ENCODE measurements at places on chromosomes 6 and 20.

GRCh38 chr20:43919686-43920403 is 5.2 kb downstream of the TOX2 start:
- DNase-seq: no peak

- DNase-seq: peak; percentile 87
Observed at GRCh38 chr6:107585815-107586435, 96.0 kb downstream of the SOBP start.

- DNase-seq: no peak
Observed at GRCh38 chr6:116057766-116058165, 2.9 kb downstream of the FRK start.

GRCh38 chr6:169589699-169590257 is 112.1 kb downstream of the WDR27 start:
- DNase-seq: peak; percentile 75

DNA sequence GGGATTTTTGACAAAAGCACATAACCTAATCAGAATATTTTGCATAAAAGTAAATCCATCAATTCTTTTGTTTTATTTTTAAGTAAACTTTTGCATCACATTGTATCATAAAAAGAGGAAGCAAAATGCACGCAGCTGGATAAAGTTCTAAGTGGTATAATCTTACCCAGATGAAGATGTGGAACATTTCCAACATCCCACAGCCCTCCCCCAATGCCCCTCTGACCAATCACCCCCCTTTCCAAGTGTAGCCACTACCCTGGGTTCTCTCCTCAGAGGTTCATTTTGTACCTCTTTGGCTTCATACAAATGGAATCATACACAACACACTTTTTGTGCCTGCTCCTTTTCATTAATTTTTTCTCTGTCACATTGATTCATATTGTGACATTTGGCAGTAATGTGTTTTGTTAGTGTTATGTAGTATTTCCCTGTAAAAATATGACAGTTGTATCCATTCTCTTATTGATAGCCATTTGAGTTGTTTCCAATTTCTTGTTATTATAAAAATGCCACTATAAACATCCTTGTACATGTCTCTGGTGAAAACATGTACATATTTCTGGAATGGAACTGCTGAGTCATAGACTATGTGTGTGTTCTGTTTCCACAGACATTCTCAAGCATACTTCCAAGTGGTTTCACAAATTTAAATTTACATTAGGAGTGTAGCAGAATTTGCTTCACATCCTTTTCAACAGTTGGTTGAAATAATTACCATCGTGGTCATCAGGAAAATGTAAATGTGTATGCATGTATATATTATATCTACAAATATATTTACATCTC is 92.9 kb upstream of the SYNDIG1 start:
- DNase-seq: peak; percentile 72

GRCh38 chr20:50921803-50922501 is 9.3 kb downstream of the ADNP start:
- DNase-seq: no peak
